Stimulated activated CD8-positive, alpha-beta memory T cell treated with anti-CD3 and anti-CD28 coated beads, Interleukin-7, amount 100 ng/mL, for 24 hours (primary cell): ENCODE measurements at places on chromosomes 2 and 18.
A peak's percentile ranks its signal among the peaks of the same experiment; 100 is the strongest.

- DNase-seq, result no peak
Measured at GRCh38 chr2:203501873-203502272, 33.2 kb downstream of the RAPH1 start.

DNA sequence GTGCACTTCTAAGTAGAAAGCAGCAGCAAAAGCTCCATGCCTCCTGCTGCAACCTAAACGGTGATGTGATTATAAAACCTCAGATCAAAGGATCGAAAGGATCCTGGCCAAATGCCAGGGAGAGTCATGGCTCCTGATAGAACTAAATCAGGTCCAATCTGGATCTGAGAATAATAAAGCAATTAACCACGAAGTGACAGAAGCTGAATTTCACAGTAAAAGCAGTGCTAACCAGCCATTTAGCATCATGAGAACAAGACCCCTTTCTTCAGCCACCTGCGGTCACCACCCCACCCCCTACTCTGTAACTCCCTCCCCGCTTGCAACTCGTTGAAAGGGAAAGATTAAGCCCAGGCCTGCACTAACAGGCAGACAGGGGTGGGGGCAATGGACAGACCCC, 748.7 kb downstream of the BCL11A start:
- DNase-seq, result no peak

DNA sequence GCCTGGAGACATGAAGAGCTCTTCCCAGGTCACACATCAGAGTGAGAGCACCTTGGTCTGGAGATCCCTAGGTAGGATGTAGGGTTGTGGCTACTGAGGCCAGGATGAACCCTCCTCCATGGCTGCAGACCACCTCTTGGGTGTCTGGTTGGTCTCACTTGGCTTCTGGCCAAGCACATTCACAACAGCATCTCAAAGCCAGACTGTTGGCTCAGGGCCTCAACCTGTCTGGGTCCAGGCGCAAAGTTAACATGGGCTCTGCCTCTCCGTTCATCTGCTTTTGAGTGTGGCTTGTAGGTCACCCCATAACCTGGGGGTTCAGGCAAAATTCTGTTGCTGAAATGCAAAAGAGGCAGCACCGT, 40.1 kb downstream of the RHOB start:
- no peak for DNase-seq

DNA sequence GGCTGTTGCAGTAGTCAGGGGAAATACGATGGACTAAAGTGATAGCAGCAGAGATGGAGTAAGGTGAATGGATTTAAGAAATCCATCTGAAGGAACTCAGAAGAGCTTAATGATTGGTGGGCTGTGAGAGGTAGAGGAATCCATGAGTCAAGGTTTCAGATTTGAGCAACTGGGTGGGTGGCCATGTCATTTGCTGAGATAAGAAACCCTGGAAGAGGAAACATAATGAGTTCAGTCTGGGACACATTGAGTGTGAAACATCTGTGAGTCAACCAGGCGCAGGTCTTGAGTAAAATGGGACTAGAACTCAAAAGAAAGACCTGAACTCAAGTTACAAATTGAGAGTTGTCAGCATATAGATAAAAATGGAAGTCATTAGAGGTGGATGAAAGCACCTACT, 19.7 kb upstream of the ASNSD1 start:
- DNase-seq, result no peak

DNA sequence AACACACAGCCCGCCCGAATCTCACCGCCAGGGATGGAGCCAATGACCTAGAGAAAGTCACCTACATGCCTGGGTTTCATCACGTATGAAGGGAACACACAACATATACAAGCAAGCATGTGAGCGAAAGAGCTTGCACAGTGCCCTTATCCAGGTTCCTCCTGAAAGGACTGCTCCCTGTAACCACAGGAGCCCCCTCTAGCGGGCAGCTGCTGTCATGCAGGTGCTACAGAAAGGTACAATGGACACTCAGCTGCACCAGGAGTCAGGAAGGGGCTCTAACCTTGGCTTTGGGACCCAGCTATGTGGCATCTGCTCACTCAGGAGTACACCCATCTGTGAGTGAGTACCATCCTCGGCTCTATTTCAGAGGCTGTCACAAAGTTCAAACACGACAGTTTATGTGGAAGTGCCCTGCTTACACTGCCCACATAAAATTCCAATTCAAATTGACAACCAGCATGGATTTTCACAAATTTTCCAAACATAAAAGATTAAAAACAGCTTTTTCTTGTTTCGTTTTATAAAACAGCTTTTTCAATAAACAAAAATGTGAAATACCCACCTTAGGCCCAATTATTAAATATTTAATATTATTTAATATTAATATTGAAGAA, 3.5 kb downstream of the NDUFA10 start:
- DNase-seq, result peak; percentile 42

DNA sequence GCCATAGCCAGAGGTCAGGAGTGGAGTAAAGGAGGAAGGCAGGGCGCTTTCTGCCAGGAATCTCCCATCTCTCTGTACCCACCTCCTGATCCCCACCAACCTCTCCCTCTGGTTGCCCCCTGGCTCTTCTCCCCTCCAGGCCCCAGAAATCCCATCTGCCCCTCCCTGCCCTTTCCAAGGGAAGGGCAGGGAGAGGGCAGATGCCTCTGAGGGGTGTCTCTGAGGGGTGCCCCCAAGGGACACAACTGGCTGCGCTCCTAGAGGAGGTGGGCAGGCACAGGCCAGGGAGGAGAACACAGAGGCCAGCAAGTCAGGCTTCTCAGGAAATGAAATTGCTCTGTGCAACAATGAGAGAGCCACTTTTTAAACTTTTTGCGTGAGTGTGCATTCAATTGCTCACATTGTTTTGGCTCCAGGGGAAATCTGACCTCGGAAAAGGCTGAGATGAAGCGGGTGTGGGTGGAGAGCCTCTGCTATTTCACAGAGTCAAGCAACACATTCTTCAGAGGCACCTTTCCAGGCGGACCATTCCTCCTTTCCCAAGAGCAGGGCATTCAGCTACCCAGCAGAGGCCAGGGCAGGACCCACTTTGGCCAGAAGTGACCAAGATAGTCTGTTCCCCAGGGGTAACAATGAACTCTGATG, 125.5 kb downstream of the SMAD7 start:
- DNase-seq, result no peak

DNA sequence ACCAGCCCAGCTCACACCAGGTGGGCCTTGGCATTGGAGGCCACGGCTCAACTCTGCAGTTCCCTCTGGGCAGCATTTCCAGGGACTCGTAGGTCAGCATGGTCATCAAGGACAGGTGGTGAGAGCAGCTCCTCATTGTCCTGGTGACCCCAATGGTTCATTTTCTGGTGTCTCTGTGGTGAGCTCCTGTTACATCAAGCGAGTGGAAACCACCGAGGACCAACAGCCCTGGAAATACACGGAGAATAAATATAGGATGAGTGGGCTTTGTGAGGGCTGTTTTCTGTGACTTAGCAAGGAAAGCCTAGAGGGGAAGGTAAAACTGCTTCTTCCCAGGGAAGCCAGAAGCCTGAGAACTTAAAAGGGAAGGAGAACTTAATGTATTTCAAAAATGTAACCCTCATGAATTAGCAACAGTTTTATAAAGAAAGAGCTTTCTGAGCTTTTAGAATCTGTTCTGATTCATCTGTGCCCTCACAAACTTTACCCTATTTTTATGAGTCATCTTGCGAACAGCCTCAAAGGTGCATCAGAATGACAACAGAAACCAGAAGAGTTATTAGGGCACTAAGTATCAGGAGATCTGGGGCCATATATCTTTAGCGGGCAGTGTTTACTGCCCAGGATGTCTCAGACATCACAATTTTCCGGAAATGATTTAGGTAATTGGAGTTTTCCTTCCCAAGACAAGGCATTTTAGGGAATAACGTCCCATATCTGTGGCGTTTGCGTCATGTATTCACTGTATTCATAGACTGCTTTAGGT, 18.7 kb downstream of the C2orf92 start:
- DNase-seq, result no peak

DNA sequence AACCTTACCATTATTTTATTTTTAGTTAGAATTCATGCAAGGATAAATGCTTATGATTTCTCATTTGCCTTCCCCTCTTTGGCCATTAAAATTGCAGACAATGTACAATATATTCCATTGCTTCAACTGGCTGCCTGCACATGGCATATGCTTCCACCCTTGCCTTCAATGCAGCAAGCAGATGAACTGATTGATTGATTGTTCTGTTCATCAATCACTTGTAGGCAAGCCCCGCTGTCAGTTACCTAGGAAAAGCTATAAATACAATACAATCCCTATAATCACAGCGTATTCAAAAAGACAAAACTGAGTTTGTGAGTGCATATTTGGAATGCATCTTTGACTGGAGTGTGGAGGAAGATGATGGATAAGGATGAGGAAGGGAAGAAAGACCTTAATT, 73.6 kb upstream of the CAVIN2 start:
- DNase-seq, result no peak

GRCh38 chr2:26974352-26974751, 3.9 kb downstream of the MAPRE3 start:
- DNase-seq, result no peak

- no peak for DNase-seq
Measured at GRCh38 chr18:74895686-74896085, 298.0 kb downstream of the ZNF407 start.
